Cerebellar nuclear complex (tissue), 1 donor: ENCODE measurements at places on chromosomes 4 and X.

GRCh38 chr4:169136796-169137557, 126.9 kb upstream of the CBR4 start:
- no peak for DNase-seq

GRCh38 chrX:149372866-149373265, 132.2 kb downstream of the IDS start:
- DNase-seq: no peak

GRCh38 chrX:72461766-72462165, 110.9 kb downstream of the HDAC8 start:
- no peak for DNase-seq

DNA sequence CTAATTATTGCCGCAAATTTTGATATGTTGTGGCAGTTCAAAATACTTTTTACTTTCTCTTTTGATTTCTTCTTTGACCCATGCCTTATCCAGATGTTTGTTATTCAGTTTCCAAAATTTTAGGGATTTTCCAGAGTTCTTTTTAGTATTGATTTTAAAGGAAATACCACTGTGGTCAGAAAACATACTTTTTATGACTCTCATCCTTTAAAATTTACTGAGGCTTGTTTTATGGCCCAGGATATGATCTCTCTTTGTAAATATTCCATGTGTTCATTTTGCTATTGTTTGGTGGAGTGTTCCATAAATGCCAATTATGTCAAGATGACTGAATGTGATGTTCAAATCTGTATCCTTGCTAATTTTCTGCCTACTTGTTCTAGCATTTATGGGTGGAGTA, 272.3 kb upstream of the DIPK2B start:
- no peak for DNase-seq

GRCh38 chr4:146176891-146177290, 1.4 kb downstream of the LSM6 start:
- no peak for DNase-seq

DNA sequence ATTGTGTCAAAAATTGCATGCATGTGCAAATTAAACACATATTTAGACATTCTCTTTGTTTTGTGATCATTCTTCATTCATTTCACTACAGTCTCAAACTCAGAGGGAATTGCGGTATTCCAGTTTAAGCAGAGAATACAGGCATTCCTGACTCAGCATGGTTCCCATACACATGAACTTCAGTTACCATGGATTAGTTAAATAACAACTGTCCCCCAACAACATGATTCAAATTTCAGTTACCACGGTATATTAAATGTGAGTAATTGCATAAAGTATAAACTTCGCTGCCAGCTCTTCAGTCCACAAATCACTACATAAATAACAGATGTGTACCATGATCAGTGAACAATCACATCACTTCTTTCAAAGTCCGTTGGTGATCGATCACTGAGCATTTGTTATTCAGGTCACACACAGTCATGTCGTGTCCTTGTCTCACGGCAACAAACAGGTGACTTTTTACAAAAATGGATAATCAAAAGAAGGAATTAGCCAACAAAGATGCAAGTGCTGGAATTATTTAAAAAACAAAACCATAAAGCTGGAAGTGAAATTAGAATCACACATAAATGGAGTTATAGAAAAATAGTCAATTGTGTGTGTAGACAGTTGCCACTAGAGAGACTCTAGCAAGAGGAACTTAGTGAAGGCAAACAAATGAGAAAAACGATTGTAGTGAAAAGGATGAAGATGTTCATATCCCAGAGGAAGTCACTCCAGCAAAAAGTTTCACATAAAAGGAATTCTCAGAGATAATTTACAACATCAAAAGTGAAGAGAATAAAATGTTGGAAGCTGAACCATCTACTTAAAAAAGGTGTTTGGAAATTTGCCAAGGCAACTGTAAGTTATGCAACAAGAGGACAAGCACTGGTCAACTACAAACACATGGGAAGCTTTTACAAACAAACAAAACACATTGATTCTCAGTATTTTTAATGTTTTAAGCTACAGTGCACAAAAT, 138.6 kb upstream of the SMARCAD1 start:
- DNase-seq: no peak

DNA sequence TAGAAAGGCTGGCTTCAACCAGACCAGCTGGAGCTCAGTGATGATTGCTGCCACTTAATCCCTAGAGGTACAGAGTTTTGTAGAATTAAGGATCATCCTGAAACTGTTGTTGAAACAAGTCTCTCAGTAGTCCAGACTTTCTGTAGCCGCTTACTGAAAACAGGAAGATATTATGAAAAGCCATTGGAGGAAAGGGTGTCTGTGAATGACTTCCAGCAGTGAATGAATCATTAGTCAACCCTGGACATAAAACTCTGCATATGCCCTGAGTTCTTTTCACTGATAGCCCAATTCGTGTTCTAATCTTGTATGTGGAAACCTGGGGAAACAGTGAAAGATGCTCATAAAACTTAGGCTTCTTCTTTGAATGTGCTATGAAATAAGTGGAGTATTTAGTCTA, 14.8 kb downstream of the HOPX start:
- DNase-seq: no peak

GRCh38 chrX:2664502-2664901, 26.6 kb upstream of the CD99 start:
- DNase-seq: no peak

DNA sequence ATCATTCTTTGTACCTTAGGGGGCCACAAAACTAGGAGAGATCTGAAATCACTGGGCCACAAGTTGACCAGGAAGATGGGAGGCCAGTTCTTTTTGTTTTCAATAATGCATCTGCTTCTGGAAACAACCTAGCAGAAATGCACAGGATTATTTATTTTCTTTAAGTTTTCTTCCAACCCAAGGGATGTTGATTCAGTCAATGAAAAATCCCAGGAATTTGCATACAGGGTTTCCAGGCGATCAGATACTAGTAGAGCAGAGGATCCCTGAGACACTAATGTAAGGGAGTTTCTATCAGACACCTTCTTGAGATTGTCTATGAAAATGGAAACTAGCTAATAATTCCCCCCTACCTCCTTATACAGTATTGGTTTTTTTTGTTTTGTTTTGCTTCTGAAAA, 7.4 kb downstream of the ATOH1 start:
- no peak for DNase-seq

DNA sequence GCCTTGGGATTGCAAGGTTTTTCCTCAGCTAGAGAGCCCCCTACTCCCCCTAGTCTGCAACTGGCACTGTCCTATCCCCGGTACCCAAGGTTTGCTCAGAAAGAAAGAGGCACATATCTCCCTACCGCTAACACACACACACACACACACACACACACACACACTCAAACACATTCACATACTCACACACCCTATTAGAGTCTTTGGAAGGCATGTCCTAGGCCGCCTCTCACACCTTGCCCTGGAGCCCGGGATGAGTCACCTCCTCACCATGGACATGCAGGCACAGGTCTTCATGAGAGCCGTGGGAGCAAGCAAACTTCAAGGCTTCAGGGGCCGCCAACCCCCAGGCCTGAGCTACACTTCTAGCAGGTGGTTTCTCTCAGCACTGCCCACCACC, 49.2 kb downstream of the PJA1 start:
- DNase-seq: no peak
